ENCODE measurements at places on chromosomes 5 and 9.

- DNase-seq = no peak
These were observed 97.1 kb downstream of the DTWD2 start for GRCh38 chr5:118891252-118891651.

DNA sequence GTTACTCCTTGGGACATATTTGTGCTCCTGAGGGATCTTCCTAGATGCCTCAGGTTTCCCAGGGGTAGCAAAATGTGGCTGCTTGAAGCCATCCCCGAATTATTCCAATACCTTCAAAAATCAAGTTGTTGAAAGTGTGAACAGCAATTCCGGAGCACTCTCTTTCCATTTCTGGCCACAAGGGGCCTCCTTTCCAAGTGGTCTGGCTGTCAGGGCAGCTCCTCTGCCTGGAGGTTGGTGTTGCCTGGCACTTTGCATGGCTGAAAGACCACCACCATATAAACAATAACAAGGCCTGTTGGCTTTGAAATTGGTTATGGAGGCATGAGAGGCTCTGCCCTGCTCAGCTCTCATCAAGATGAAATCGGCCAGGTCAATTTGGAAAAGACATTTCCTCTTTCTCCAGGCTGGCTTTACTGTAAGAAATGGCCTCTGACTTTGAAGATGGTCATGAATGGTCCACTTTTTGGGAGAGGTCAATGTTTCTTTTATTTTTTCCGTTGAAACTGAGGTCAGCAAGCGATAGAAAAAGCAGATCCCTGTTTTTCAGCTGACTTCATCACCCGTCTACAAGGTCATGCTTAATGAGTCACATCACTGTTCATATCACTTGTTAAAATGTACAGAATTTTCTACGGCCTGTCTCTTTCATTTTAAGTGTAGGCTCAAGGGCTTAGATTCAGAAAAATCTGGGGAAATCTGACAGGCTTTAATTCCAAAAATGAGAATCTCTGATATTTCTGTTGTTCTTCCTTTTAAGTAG, 481.1 kb upstream of the ZNF608 start:
- peak; percentile 11 for DNase-seq

GRCh38 chr5:65043843-65044359, 275.2 kb downstream of the CWC27 start:
- no peak for DNase-seq

DNA sequence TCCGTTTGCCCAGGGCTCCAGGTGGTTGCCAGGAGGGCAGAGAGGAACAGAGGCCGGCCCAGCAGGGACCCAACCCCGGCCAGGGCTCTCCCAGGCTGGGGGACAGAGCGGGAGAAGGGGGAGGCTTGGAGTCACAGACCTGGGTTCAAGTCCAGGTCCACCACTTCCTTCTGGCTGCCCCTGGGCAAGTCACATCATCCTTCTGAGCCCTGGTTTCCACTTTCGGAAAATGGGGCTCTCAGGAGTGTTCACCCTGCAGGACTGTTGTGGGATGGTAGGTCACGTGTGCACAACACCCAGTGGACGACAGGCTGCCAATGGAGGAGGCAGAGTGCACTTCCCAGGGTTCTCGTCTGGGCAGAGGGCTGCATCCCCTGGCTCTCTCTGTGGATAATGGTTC, 245.4 kb downstream of the PBX3 start:
- no peak for DNase-seq

DNA sequence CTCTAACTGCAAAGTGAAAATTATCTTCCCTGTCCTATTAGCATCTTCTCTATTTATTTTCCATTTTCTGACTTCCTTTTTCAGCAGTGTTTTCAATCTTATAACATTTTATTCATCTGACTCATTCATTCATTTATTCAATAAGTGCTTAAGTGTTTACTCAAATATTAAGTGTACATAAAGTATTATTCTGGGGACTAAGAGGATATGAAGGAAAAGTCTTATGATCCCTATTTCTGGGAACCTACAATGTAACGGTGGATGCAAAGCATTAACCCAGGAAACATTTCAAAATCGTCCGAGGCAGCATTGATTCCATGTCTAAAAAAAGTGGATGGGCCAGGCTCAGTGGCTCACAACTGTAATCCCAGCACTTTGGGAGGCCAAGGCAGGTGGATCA, 19.4 kb upstream of the TRPM6 start:
- DNase-seq = no peak

- no peak for DNase-seq
These were observed 80.9 kb upstream of the TYRP1 start for GRCh38 chr9:12612211-12612770.

DNA sequence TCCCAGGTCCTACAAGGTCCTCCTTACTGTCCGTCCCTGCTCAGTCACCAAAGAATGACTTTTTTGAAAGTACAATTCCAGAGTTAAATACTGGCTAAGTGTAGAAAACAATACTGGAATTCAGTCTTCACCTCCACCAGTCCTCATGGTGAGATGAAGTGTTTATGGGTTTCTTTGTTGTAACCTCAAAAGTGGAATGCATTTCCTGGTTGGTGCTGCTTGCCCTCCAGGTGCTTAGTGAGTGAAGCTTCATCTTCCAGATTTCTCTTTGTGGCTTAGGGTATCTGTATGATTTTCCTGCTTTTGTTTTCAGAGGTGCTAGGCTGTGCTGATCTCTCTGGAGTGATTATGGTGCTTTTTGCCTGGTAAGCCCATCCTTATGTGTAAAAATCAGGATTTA, 49.4 kb upstream of the DHFR start:
- DNase-seq = no peak

DNA sequence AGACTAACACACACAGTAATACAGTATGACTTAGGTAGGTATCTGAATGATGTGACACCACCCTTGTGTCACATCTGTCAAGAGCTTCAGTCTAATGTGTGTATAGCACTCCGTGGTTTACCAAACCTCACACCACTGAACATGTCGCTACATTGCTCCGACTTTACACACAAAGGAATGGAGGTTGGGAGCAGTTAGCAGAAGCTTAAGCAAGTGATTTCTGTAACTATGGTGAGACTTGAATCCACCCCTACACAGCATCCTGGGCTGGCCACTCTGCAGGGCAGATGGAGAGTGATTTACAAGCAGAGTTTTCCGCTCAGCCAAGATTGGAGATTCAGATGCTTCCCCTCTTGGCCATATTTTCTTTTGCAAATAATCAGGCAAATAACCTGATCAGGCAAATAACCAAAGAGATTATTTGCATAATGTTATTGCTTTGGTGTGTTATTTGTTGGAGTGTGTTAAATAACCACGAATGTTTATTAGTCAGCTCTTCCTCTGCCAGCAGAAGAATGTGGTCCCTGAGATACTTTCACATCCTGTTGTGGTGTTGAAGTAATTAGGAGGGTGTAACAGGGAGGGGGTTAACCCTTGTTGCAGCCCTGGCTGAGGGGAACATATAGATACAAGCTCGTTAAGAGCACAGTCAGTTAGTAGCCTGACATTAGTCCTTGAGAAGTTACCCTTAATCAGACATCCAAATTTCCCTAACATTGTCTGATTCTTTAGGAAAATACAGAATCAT, 92.8 kb downstream of the SNX18 start:
- DNase-seq = no peak

GRCh38 chr5:126858441-126858840, 81.5 kb downstream of the LMNB1 start:
- no peak for DNase-seq

DNA sequence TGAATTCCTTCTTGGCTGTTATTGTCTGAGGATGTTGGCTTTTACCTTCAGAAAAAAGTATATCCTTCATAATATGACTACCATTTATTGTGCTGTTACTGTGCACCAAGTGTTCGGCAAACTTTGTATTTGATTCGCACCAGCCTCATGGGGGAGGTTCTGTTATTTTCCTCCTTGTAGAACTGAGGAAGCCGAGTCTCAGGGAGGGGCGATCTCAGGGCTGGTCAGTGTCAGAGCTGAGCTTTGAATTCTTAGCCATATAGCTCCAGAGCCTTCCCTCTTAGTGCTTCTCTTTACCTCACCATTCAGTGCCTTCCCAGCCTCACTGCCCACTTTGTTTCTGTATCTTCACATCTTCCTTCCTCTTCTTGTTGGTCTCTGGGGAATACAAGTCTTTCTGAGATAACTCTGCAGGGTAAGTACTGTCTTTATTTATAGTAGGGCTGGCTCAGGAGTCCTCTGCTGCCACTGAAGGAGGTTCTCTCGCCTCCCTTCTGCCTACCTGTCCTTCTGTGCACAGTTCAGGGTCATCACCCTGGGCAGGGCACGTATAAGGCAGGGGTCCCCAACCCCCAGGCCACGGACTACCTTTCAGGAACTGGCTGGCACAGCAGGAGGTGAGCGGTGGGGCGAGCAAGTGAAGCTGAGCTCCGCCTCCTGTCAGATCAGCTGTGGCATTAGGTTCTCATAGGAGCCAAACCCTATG, 48.4 kb downstream of the GALNT10 start:
- no peak for DNase-seq

DNA sequence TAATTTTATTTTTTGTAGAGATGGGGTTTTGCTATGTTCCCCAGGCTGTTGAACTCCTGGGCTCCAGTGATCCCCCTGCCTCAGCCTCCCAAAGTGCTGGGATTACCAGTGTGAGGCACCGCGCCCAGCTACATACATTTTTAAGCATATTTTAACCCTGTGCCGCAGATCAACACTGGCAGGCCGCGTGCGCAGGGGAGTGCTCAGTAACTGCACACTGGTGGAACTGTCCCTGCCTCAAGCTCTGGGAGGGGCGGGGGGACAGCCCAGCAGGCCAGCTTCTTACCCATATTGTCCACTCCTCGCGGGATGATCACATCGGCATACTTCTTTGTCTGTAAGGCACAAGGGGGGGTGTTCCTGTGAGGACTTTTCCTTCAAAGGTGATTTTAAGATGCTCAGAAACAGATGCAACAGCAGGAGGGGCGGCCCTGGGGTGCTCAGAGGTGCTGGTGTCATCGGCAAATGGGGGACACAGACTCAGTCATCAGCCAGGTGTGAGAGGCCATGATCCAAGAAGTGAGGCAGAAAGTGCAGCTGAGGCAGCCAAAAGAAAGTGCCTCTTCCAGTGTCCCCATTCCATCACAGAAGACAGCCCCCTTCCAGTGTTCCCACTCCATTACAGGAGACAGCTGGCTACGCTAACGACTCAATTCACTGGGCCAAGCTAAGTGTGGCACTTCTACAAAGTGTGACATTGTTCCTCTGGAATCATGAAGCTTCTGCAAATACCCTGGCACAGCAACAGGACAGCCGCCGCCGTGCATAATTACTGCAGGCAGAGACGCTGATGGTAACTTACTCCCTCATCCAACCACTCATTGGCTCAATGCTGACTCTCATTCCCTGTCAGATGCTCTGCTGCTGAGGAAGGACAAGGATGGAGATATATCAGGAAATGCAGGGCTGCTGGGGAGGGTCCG, 5.2 kb downstream of the UCK1 start:
- peak; percentile 3 for DNase-seq

DNA sequence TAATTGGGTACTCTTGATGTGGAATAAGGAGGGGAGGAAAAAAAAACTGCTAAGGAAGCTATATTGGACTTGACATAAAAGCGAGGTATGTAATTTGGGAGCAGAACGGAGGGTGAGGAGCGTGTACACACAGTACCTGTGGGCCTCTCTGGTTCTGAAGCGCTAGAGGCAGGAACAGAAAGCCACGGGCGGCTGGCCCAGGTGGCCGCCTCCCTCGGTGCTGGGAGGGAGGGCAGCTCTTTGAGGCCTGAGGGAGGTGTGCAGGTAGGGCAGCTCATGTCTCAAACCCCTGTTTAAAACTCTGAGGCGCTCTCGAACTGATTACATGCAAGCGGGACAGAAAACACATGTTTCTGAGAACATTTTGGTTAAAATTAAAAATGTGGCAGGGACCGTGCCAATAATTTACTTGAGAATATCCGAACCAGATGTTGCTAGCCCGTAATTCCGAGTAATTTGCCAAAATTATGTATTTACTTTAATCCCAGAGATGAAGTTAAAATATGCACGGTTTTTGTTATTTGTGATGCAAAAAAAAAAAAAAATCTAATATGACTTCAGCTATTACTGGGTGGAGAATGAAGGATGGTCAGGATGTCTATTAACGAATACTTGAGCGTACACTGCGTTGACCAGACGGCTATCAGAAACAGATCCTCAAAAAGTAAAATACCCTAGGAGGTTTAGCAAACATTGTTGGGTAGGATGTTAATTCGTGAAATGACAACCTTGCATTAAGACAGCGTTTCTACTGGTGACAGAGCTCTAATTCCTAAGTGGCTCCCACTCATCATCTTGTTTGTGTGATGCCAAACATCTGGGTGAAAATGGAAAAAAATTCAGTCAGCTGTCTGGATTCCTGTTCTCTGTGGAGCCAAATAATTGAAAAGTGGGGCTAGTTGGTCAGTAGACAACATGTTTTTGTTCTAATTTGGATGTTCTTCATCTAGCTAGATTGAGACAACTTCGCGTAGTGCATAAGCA, 24.4 kb upstream of the STC2 start:
- no peak for DNase-seq

GRCh38 chr9:91376239-91376638, 14.5 kb upstream of the AUH start:
- no peak for DNase-seq

- DNase-seq = no peak
These were observed 70.1 kb upstream of the PANK3 start for GRCh38 chr5:168649306-168649705.

- no peak for DNase-seq
These were observed 10.9 kb upstream of the RXFP3 start for GRCh38 chr5:33925278-33925677.

- DNase-seq = no peak
These were observed 41.8 kb upstream of the PAM start for GRCh38 chr5:102713278-102713677.

DNA sequence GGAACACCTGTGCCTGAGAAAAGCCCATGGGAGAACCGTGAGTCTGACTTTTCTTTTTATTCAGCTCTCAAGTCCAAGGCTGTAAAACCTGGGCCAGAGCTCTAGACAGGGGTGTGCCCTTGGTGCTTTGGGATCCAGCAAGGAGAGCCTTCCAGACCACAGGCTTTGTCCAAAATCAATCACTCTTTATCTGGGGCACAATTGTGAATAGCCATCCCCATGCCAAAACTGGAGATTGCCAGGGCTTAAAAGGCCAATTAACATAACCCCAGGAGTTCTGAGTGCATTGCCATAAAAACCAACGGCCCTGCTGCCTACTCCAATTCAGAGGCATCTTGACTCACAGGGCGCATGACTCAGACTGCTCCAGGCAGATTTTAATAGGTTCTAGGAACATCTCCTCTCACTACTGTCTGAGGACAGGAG, 391.8 kb downstream of the ARHGEF28 start:
- no peak for DNase-seq
